IMR-90 (cell line): ENCODE measurements at places on chromosomes 4 and X. TPM values are rescaled to one million over a fixed set of nuclear protein-coding genes. Genes with fewer than 3 reads are reported as not detected.

- H3K4me3 ChIP-seq: no peak overlapping the region
- no peaks in the 10 kb centered on the region for H3K36me3 ChIP-seq
- H3K4me1 ChIP-seq: no peaks in the 10 kb centered on the region
- no peak overlapping the region for H3K27ac ChIP-seq
Measured at GRCh38 chr4:173782660-173783059, 252.6 kb upstream of the HAND2 start.

LANCL3 gene
- total RNA-seq: not detected in 2 replicates

NWD2 gene
- not detected in 2 replicates for total RNA-seq

SEC24B gene
- total RNA-seq: 19.0 and 19.4 TPM in 2 replicates

TCEAL9 gene
- 20.3 and 94.4 TPM in 2 replicates for total RNA-seq
